Activated naive CD8-positive, alpha-beta T cell treated with anti-CD3 and anti-CD28 coated beads, Interleukin-2, amount 50 U/mL, for 24 hours (primary cell): ENCODE measurements at places on chromosomes 4 and X.

- no peak for DNase-seq
Observed at GRCh38 chr4:76430519-76431388, 4.3 kb upstream of the SHROOM3 start.

DNA sequence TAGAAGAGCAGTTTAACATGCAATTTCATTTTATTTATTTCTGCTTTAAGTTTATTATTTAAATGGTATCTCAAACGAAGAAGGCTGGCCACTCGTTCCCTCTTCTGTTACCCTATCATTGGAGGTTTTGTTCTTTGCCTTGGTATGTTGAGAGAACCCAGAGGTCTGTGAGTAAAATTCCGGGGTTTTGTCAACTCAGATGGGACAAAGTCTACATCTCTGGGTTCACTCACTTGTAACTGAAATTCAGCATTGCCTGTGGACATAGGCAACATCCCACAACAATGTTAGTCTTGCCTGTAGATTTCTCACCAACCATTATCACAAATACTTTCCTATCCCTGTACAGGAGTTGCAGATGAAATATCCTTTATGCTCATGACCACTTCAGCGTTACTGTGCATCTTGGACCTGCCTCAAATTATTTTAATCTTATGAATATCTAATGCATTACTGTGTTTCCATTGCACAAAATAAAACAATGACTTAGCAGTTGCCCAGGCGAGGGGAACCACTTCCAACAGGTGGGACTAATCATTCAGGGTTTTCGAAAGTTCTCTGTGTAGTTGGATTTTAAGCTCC, 33.5 kb upstream of the CD99 start:
- DNase-seq, result no peak

DNA sequence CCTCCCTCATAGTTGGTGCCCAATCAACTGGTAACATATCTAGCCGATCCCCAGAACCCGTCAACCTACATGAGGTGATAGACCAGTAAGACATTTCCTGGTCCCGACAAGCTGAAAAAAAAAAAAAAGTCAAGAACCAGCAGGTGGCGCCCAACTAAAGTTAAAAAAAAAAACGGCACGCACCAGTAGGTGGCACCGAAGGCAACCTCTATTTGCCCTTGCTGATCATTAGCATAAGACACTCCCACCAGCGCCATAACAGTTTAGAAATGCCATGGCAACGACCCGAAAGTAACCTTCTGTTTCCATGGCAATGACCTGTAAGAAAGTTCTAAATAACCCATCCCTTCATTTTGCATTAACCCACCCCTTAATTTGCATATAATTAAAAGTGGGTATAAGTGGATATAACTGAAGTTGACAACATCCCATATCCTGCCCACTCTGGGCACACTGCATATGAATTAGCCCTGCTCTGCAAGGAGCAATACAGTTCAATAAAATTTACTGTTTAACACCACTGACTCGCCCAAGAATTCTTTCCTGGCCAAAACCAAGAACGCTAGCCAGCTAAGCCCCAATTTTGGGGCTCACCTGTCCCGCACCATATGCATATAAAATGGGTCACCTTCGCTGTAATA, 83.9 kb upstream of the SPANXB1 start:
- DNase-seq, result no peak

DNA sequence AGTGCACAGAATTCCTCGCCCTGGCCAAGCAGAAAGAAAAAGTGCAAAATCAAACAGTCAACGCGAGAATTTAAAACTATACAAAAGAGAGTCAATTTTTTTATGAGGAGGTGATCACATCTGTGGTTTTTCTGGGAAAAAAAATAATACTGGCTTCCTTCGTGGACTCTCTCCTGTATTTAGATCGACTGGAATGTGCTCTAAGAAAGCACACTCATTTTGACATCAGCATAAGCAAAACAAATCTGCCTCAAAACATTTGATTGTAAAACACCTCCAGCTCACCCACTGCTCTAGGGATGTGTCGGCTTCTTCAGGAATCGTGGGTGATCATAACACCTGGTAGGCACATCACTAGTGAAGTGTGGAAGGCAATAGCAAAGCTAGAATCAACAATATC, 417.4 kb upstream of the FAT1 start:
- DNase-seq, result no peak

DNA sequence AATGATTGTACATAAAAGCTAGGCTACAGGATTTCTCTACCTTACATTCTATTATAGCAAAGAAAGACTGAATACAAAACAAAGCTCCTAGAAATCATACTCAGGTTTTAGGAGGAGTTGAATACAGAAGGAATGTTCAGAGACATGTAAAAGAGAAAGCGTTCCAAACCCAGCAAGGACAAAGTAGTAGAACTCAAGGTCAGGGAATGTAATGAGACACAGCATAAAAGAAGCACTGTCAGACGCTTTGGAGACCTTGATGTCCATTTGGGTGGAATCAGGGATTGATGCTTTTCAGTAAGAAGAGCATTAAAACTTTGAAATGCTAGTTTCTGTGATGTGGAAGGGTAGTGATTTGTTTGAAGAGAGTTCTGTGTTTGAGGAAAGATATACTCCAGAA, 303.6 kb downstream of the PCDH7 start:
- DNase-seq, result no peak

- DNase-seq, result no peak
Observed at GRCh38 chrX:110172215-110172614, 145.7 kb downstream of the AMMECR1 start.

- no peak for DNase-seq
Observed at GRCh38 chrX:46549914-46550313, 4.7 kb upstream of the ZNF674 start.

- no peak for DNase-seq
Observed at GRCh38 chr4:119139311-119139710, 3.7 kb downstream of the MYOZ2 start.

DNA sequence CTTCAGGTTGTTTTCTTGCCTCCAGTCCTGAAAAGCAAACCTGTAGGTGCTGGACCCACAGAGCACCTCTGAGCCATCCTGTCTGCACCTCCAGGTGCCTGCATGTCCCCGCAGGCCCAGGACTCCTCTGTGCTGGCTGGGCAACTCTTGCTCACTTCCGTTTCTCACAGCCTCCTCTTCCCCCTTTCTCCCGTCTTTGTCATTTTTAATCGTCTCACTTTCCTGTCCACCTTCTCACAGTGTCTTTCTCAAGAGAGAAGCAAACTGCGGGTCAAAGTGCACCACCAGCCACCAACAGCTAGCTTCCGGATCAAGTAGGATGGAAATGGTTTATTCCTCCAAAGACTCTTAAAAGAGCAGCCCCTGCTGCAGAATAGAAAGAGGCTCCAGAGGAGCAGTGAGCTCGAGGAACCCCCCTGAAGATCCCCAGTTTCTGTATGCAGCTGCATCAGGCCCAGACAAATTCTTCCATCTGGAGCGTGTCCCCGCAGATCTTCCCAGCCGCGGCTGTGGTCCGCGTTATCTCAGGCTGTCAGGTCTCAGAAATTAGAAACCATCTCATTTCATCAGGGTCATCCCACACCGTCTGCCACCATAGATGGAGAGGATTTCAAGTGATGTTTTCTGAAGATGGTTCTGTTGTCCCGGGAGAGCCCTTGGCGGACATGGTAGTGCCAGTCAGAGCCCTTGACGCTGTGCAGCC, 87.7 kb downstream of the FHDC1 start:
- no peak for DNase-seq

DNA sequence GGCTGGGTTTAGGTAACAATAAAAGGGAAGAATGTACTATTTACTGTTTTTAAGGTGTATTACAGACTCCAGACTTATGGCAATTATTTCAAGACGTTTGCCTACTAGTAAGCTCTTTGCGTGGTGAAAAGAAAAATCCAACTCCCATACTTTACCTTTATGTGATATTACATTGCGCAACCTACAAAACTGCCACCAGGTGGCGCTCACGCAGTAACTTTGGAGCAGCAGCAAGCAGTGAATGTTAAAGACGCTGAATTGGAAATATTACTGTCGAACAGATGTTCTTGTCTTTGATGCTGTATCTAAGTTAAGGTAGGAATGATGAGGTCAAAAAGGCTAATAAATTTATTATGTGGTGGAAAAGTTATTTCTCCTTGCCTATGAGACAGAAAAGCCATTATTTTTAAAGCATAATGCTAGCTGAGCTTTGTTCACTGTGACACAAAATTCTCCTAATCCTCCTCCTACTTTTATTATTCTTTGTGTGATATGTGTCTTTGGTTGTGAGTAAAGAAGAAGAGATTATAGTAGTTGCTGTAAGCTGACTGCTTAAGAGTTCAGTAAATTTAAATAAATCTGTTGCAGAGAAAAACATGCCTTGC, 1099.8 kb upstream of the TENM3 start:
- DNase-seq, result peak; percentile 71

- DNase-seq, result no peak
Observed at GRCh38 chrX:113920661-113921060, 663.2 kb upstream of the HTR2C start.

DNA sequence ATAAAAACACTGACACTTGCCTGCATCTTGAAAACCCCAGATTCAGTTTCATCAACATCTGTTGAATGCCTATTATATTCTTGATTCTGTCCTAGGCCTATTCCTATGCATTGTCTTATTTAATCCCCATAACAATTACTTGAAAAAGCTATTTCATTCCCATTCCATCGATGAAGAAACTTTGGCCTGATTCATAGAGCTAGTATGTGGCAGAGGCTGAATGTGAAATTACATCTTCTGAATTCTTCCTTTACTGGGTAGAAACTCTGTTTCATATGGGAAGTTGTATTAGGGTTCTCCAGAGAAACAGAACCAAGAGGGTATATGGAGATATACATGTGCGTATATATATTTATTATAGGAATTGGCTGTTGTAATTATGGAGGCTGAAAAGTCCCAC, 35.0 kb upstream of the SLC4A4 start:
- DNase-seq, result no peak

DNA sequence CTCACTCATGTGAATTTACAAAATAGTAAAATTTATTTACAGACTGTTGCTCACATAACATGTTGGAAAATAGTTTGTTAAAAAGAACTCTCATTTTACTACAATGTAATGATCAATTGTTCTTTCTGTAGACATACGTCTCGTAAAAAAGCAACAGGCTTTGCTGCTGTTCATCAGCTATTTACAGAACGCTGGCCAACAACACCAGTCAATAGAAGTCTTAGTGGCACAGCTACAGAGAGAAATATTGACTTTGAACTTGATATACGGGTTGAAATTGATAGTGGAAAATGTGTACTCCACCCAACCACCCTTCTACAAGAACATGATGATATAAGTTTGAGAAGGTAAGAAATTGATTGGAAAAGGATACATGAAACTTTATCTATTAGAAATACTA, 47.6 kb upstream of the ADAD1 start:
- DNase-seq, result no peak
